Skeletal muscle cell (primary cell): ENCODE measurements at places on chromosomes 16 and 17.

DNA sequence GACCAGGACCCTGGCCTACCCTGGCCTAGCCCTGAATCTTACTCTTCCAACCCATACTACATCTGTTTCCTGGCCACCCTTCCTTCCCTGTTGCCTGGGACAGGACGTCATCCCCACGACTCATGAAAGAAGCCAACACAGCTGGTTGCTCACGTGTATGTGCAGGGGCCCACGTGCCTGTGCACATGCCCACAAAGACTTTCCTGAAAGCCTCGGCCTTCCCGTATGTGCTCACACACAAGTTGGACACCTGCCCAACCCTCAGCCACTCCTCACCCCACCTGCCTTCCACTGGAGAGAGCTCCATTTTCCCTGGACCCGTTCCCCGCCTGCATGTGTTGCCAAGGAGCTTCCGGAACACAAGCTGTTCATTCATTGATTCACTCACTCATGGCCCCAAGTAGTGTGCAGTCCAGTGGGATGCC lies 7.0 kb downstream of the PLXDC1 start:
- peak; percentile 69 for DNase-seq

DNA sequence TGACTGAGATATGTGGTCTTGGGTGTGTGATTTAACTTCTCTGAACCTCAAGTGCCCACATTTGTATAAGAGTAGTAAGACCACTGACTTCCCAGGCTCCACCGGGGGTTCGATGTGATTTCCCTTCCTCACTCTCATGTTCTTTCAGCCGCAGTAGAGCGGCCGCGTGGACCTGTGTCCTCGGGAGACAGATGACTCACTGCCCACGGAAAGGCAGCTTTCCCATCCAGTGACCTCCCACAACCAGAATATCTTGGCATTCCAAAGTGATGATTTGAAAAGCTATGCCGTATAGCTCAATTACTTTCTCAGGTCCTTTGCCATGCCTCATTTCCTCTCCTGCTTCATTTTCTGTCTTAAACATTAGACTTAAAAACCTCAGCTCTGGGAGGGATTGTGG lies 73.6 kb downstream of the IL21R start:
- DNase-seq = peak; percentile 57

- DNase-seq = no peak
Measured at GRCh38 chr16:50644729-50645128, 36.4 kb downstream of the SNX20 start.

DNA sequence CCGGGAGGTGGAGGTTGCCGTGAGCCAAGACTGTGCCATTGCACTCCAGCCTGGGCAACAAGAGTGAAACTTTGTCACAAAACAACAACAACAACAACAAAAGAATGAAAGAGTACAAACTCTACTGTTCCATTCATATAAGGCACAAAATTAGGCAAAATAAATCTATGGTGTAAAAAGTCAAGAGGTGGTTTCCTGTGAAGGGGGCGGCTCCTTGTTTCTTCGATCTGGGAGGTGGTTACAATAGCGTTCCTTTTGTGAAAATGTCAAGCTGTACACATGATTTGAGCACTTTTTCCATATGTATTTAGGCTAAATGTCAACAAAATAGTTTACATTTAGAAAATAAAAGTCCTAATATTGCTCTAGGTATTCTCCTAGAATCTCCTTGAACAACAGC lies 6.9 kb downstream of the SIAH1 start:
- no peak for DNase-seq

DNA sequence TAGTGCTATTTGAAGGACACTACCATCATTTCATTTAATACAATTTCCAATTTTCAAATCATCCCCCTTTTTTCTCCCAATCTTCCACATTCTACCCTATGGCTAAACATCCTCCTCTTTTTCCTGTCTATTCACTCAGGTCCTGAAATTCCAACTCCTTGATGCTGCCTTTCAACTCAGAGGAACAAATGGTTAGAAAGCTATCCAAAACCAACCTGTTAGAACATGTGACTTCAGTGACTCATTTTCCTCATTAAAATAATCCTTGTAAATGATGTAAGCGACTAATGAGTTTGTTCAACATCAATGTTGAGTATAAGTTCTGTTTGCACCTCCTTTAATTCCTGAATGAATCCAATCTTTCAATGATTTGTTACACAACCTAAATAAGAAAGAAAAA lies 5.5 kb downstream of the PSMD12 start:
- no peak for DNase-seq

GRCh38 chr16:87324411-87325275 lies 7.5 kb upstream of the C16orf95 start:
- no peak for DNase-seq

DNA sequence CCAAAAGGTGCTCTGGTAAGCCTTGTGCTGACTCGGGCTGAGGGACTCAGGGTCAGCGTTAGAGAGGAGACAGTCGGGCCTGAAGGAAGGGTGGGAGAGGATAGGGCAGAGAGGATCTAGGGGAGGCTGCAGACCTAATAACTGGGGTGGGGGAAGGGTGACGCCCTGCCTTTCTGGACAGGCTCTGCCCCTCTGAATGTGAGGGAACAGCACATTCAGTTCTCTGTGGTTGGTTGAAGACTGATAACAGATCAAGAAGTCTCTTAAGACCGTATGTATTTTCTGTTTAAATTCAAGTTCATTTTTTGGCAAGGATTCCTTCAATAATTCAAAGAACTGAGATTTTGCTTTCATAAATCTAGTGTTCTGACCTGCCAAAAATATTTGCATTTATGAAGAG lies 56.2 kb upstream of the TEKT3 start:
- DNase-seq = no peak

GRCh38 chr17:6126768-6127167 lies 56.6 kb downstream of the WSCD1 start:
- DNase-seq = no peak

DNA sequence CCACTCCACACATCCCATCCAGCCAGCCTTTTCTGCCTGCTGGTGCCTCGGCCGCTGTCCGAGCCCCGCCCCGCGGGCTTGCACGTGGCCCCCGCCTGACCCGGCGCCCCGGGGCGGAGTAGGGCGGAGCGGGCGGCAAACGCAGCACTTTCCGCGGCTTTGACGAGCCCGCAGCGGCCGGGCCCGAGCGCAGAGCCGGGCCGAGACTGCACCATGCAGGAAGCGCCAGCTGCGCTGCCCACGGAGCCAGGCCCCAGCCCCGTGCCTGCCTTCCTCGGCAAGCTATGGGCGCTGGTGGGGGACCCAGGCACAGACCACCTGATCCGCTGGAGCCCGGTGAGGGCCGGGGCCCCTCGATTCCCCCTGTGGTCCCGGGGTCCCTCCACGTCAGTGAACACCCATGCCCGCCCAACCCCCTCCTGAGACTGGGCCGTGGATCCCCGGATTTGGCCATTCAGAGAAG lies at the start of gene HSF4:
TSS of gene HSF4 (plus strand) at position 147 of the 463 bp plus-strand sequence. CDS start at position 214, 67 bp downstream.
- DNase-seq = no peak
